ENCODE measurements at places on chromosomes 3 and 15.

GRCh38 chr3:58858126-58858525, 191.6 kb upstream of the FAM3D start:
- DNase-seq: no peak

GRCh38 chr15:73965094-73965757, 26.9 kb downstream of the STOML1 start:
- DNase-seq: no peak

DNA sequence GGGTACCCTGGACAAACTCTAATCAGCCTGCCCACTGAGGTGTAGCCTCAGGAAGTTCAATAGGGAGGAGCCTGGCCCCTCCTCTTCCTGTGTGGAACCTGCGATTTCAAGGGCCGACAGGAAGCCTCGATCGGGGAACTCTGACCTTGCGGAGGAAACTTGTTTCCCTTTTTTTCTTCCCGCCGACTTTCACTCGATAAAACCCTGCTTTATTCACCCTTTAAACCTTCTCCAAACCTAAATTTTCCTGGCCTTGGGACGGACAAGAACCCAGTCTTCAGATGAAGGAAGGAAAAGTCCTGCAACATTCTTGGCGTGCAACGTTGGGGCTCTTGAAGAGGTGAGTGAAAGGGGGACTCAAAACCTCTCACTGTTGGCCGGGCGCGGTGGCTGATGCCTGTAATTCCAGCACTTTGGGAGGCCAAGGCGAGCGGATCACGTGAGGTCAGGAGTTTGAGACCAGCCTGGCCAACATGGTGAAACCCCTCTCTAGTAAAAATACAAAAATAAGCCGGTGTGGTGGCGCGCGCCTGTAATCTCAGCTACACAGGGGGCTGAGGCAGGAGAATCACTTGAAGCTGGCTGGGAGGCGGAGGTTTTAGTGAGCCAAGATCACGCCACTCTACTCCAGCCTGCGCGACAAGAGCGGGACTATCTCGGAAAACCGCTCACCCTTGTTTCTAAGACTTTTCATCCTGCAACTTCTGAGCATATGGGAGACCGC, 208.2 kb downstream of the ZNF385D start:
- DNase-seq: peak; percentile 64

GRCh38 chr3:39067286-39067685, 15.5 kb downstream of the WDR48 start:
- no peak for DNase-seq

DNA sequence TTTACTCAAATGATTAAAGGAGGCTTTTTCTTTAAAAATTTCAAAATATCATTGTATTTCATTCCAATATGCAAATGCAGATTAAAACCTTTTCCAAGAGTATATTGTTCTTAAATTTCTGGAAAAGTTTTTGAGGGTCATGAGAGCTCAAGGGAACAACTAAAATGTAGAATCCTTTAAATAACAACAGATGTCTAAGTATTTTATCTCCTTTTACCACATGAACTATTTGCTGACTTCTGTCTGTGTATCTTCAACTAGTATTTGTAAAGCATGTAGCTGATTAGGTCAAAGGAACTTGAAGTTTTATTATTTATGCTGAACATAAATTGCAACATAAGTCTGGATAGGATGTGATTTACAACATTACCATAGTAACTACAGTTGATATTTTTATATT, 402.6 kb downstream of the CNTN6 start:
- no peak for DNase-seq

GRCh38 chr3:35673017-35673416, 33.7 kb downstream of the ARPP21 start:
- no peak for DNase-seq

- DNase-seq: no peak
These were observed 72.1 kb downstream of the TIGIT start for GRCh38 chr3:114365909-114366308.

- DNase-seq: no peak
These were observed 40.1 kb downstream of the GAP43 start for GRCh38 chr3:115663414-115663813.

DNA sequence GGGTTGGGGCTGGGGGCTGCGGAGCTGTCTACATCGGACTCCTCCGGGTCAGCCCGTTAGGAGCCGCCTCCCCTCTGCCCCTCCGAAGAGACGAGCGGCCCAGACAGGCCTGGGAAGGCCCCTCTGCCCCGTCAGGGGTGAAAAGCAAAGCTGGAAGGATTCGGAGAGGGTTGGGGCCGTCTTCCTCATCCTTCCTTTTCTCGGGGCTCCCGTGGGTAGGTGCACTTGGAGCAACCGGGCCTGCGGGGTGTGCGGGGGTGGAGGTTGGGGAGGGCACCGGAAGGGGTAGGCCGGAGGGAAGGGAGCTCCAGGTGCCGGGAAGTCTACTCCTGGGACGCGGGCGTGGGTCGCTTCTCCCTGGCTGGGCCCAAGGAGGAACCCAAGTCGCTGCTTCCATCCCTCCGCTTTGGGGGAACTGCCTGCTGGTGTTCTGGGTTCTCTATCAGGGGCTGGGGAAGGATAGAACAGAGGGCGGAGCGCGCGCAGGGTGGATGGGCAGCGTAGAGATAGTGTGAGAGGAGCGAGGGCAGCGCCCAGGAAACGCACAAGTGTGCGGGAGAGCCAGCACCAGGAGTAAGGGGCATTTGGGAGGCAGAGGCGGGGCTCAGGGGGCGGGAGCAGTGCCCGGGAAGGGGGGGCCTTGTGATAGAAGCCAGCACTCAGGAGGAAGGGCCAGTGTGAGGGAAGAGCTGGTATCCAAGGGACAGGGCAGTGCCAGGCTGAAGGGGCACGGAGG, 590 bp downstream of the POLR2H start:
- peak; percentile 54 for DNase-seq

- no peak for DNase-seq
These were observed 129.7 kb upstream of the ROPN1 start for GRCh38 chr3:124121379-124122312.

DNA sequence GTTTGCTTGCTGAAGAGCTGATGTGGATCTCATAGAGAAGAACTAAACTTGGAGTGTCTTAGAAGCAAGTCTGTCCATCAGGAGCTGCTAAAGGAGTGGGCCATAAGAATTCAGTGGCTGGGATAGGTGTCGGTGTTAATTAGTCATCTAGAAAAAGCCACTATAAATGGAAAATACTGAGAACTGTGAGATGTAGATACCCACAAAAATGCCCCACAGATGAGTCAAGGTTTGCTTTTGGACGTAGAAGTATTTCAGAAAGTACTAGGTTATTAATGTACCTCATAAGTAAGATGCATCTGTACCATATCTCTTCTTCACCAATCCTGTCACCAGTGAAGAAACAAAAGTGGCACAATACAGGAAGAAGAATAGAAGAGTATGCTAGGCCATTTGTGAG, 530.9 kb upstream of the TGFBR2 start:
- DNase-seq: no peak

DNA sequence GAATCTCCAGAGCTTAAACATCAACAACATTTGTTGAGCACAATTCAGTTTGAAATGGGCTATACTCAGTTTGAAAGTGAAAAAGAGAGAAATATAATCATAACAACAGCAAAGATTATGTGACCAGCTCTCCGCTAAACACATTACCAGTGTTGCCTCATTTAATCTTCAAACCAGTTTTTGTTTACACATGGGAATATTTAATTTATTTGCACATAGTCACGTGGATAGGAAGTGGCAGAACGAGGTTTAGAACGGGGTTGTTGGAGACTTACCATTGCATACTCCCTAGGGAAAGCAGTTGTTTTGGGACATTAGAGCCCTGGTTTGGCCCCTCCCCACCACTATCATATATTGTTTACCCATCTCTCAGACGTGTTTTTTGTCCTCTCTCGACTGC, 77.2 kb downstream of the IL1RAP start:
- DNase-seq: no peak

DNA sequence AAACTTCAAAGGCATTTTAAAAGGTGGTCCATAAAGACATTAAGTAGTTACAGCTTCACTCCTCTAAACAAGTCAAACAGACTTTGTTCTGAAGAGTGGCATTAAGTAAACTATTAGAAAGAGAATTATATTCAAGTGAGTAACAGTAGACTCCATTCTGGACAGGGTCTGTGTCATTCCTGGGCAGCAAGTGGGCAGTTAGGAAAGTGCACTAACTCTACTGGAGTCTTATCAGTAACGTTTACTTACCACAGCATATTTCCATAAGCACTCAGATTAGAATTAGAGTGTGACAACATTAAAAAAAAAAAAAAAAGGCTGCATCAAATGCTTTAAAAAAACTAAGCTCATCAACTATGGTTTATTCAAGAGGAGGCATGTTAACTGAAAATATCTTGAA, 10.6 kb downstream of the UBR1 start:
- DNase-seq: no peak

DNA sequence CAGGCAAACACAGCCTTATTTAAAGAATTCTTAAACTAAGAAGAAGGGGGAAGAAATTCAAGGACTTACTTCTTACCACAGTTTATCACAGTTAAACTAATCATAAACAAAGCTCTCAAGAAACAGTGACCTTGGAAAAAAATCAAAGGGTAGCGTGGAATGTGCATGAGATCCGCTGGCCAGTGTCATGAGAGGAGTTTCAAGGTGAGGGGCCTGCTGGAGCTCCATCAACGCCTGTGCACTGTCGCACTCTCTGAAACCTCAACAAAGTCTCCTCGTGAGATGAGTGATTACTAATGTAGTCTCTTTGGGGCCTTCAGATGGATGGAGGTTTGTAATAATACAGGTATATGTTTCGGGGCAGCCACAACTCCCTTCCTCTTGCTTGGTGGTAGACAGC, 28.4 kb upstream of the PRICKLE2 start:
- no peak for DNase-seq

- DNase-seq: no peak
These were observed 239.5 kb upstream of the HES1 start for GRCh38 chr3:193896419-193896818.

GRCh38 chr3:109559389-109559788, 222.0 kb upstream of the DPPA4 start:
- no peak for DNase-seq

DNA sequence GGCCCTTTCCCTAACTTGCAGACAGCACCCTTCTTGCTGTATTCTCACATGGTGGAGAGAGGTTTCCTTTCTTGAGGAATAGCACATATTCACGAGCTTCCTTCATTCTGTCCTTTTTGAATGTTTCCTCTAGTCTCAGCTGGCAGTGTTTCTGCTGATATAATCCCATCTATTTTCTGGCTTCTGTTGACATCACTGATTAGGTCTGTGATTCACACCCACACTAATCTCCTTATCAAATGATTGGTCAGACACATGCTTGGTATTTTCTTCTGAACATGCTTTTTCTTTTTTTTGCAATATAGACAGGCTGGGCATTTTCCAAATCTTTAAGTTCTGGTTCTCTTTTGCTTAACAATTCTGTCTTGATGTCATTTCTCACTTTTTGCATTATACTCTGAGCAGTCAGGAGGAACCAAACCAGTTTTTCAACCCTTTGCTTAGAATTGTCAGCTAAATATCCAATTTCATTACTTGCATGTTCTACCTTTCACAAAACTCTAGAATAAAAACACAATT, 65.4 kb downstream of the OXSM start:
- DNase-seq: no peak

- no peak for DNase-seq
These were observed 101.0 kb downstream of the CBLB start for GRCh38 chr3:105767776-105768175.
